B cell (primary cell): ENCODE measurements at places on chromosomes 7 and 10. TPM values are rescaled to one million over a fixed set of nuclear protein-coding genes. Genes with fewer than 3 reads are reported as not detected.

GRCh38 chr7:149524394-149524793 lies 26.8 kb upstream of the ZNF746 start:
- no peaks in the 10 kb centered on the region for H3K4me1 ChIP-seq
- no peaks in the 10 kb centered on the region for H3K27me3 ChIP-seq
- H3K27ac ChIP-seq = no peak overlapping the region
- no peak for DNase-seq

DNA sequence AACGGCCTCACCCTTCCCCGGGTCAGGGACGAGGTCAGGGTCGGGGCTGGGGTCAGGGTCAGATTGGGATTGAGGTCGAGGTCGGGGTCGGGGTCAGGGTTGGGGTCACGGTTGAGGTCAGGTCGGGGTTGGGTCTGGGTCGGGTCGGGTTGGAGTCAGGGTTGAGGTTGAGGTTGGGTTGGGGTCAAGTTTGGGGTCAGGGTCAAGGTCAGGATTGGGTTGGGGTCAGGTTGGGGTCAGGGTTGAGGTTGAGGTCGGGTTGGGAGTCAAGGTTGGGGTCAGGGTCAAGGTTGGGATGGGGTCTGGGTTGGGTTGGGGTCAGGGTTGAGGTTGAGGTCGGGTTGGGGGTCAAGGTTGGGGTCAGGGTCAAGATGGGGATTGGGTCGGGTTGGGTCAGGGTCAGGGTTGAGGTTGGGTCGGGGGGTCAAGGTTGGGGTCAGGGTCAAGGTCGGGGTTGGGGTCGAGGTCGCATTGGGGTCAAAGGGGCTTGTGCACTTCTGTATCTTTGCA lies 131.4 kb downstream of the VIPR2 start:
- H3K27ac ChIP-seq = no peak overlapping the region
- H3K27me3 ChIP-seq = no peaks in the 10 kb centered on the region
- no peaks in the 10 kb centered on the region for H3K4me1 ChIP-seq

GRCh38 chr7:1911571-1911970 lies 241.5 kb downstream of the ELFN1 start:
- no peaks in the 10 kb centered on the region for H3K27me3 ChIP-seq
- H3K27ac ChIP-seq = no peak overlapping the region
- no peak overlapping the region for H3K4me3 ChIP-seq
- no peak for DNase-seq

Gene IDI2
- not detected in 2 replicates for total RNA-seq

Gene UTF1
- 0.25 TPM in 1 of 2 replicates, not detected in the other for total RNA-seq
